GM12878 (cell line): ENCODE measurements at places on chromosomes 5 and 9. TPM values are rescaled to one million over a fixed set of nuclear protein-coding genes. Genes with fewer than 3 reads are reported as not detected.

The TMED9 gene
- total RNA-seq: 121 and 127 TPM in 2 replicates

The CETN3 gene
- total RNA-seq: 22.2 and 29.5 TPM in 2 replicates

The MAPK9 gene
- 29.9 and 31.1 TPM in 2 replicates for total RNA-seq

DNA sequence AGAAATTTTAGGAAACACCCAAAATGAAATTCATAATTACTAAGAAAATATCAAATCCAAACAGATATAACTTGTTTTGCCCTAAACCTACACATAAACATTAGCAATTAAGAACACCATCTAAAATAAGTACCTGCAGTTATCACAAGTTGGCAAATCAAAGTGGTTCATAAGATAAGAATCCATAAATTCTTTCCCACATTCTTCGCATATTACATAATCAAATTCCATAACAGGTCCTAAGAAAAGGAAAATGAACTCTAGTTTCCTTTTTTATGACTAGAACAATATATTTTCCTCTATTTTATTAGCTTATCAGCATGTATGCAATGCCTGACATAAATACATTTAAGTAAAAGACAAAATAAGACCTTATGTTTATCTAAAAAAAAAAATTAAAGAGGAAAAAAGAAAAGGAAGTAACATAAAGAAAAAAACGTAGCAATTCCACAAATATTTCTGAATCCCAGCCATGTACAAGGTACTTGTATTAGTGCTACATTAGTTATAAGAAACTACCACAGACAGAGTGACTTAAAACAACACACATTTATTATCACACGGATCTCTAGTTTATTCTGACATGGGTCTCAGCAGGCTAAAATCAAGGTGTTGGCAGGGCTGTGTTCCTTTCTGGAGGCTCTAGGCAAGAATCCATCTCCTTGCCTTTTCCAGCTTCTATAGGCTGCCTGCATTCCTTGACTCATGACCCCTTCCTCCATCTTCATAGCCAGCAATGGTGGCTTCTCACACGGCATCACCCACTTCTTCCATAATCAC is 7.5 kb downstream of the XPA start:
- H3K4me3 ChIP-seq: no peak overlapping the region
- H3K4me1 ChIP-seq: no peaks in the 10 kb centered on the region
- no peaks in the 10 kb centered on the region for H3K27me3 ChIP-seq
- no peaks in the 10 kb centered on the region; the same call in none of the 2 replicates for H3K36me3 ChIP-seq
- no peak overlapping the region for H3K27ac ChIP-seq

DNA sequence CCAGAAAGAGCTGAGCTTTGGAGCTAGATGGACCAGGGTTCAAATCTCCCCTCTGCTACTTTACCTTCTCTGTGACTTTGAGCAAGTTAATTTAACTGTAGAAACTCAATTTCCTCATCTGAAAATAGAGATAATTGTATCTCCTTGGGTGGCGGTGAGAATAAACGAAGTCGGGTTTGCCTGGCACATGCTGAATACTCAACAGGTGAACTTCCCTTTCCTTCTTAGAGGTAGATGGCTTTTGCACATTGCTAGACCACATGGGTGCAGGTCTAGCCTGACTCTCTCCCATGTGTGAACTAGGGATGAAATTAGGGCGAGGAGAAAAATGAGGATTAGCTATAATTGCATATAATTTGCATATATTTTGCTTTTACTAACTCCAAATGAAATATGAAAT is 31.4 kb upstream of the GTF2H2C start:
- no peak overlapping the region for H3K4me3 ChIP-seq
- H3K27ac ChIP-seq: no peak overlapping the region
- no peaks in the 10 kb centered on the region for H3K4me1 ChIP-seq
- no peak for DNase-seq

The FBXW11 gene
- 48.4 and 50.7 TPM in 2 replicates for total RNA-seq

The SPINK13 gene
- total RNA-seq: not detected in 2 replicates

DNA sequence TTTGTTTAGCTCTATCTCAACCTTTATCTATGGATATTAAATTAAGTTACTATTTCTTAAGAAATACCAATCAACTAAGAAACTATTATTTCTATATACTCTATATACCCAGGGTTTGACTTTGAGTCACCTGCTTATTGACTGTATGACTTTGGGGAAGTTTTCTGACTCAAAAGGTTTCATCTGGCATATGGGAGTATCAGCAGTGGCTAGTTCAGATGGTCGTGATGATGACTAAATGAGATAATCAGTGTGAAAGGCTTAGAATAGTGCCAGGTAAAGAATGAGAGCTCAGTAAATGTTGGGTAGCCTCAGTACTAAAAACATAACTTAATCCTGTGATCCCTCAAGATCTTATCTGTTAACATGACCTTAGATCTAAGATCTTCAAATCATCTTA is 179.7 kb upstream of the ISL1 start:
- H3K4me1 ChIP-seq: no peaks in the 10 kb centered on the region
- H3K27ac ChIP-seq: no peak overlapping the region
- no peaks in the 10 kb centered on the region for H3K36me3 ChIP-seq
- DNase-seq: no peak
- H3K27me3 ChIP-seq: no peaks in the 10 kb centered on the region

DNA sequence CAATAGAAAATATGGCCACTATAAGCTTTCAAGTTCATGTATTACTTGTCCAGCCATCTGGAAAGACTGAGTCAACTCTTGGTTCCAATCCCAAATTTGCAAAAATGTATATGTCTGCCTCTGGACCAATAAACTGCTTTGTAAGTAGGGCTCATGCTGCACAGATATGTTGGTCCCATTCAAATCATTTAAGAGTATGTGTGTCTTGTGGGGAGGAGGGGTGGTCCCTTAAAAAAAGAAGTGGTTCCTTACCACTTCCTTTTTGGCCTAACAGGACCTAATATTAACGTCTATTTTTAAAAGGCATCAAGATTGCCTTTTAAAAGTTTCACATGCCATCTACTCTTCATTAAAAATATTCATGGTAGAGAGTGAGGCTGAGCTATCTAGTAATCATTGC is 214.9 kb downstream of the KCTD16 start:
- H3K27me3 ChIP-seq: no peaks in the 10 kb centered on the region
- no peak overlapping the region for H3K27ac ChIP-seq
- DNase-seq: no peak
- no peak overlapping the region for H3K4me3 ChIP-seq
- no peaks in the 10 kb centered on the region for H3K4me1 ChIP-seq

- H3K36me3 ChIP-seq: peaks cover 6% of the 10 kb centered on the region; the same call in 1 of the 2 replicates
- no peaks in the 10 kb centered on the region for H3K27me3 ChIP-seq
- no peak overlapping the region for H3K4me3 ChIP-seq
- H3K4me1 ChIP-seq: peaks cover 24% of the 10 kb centered on the region
- H3K27ac ChIP-seq: peak overlapping the region; percentile 67
Measured at GRCh38 chr9:68919661-68920060, 94.3 kb downstream of the PRKACG start.

GRCh38 chr5:36839489-36840476 is 36.8 kb upstream of the NIPBL start:
- no peaks in the 10 kb centered on the region for H3K36me3 ChIP-seq
- no peaks in the 10 kb centered on the region for H3K4me1 ChIP-seq
- H3K4me3 ChIP-seq: no peak overlapping the region
- no peak for DNase-seq

DNA sequence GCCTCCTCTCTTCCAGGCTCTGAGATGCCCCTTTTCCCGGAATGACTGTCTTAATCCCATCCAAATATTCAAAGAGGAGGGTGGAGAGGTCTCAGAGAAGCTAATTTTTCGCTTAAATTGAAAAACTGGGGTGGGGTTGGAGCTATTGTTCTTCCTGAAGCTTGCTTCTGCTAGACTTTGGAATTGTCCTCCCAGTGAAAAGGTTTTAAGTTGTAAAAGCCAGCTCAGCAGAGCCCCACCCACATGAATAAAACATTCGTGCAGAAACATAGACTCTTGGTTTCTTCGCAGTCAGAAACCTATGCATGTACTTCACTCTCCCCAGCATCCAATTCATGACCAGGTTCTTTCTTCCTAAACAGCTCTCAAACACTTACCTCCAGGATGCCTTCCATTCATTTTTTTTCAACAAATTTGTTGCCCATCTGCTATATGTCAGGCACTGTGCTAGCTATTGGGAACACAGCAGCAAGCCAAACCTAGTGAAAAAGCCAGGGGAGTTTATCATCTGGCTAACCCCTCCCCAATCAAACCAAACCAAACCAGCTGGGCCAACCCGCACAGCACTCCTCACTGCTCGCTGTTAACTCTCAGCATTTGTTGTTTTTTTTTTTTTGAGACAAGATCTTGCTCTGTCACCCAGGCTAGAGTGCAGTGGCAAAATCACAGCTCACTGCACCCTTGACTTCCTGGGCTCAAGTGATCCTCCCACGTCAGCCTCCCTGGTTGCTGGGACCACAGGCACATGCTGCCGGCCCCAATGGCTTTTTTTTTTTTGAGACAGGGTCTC is 37.9 kb upstream of the OCLN start:
- H3K27me3 ChIP-seq: no peaks in the 10 kb centered on the region
- no peak for DNase-seq

DNA sequence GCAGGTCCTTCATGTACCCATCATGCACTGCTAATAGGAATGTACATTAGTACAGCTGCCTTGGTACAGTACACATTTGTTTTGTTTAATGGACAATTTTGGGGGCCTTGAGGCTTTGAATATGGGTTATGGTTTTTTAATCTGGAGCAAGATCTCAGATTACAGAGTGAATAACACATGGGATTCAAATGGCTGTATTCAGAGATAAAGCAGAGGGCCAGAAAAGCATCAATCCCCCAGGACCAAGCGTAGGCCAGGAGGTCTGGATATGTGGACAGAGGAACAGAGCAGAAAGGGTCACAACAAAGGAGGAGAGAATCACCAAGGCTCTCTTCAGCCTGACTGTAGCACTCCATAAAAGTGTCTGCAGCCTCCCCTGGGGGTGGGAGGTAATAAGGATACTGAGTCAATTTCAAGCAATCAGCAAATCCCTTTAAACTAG is 47.7 kb upstream of the STK32A start:
- H3K36me3 ChIP-seq: no peaks in the 10 kb centered on the region
- H3K27me3 ChIP-seq: no peaks in the 10 kb centered on the region; the same call in 1 of the 2 replicates
- no peak overlapping the region for H3K27ac ChIP-seq
- no peak for DNase-seq
- H3K4me1 ChIP-seq: no peaks in the 10 kb centered on the region
- H3K4me3 ChIP-seq: no peak overlapping the region

GRCh38 chr5:158499075-158499891 is 600.4 kb downstream of the EBF1 start:
- no peak overlapping the region for H3K27ac ChIP-seq
- H3K4me1 ChIP-seq: no peaks in the 10 kb centered on the region
- no peaks in the 10 kb centered on the region for H3K36me3 ChIP-seq
- H3K27me3 ChIP-seq: no peaks in the 10 kb centered on the region
- DNase-seq: no peak
- H3K4me3 ChIP-seq: no peak overlapping the region

DNA sequence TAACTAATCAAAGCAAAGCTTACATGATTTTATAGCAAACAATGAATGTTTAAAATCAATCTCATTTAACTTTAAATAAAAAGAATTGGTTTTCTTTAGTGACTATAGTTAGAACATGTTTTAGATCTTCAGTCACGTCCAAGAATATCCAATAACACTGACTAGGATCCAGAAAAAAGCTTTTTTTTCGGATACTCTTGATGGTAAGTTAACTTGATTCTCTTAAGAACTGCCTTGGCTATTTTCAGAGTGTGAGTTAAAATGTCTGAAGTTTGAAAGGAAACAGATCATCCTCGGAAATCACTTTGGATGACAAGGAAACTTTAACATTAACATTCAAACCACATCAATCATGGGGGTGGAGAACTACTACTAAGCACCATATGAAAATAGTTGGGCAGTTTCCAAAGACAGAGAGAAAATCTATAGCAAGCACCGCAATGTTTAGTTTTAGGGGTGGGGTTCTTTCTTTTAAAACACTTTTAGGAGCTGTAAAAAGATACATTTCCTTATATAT is 83.7 kb upstream of the SLC27A6 start:
- no peak overlapping the region for H3K4me3 ChIP-seq
- no peaks in the 10 kb centered on the region for H3K36me3 ChIP-seq
- H3K27me3 ChIP-seq: no peaks in the 10 kb centered on the region
- no peaks in the 10 kb centered on the region for H3K4me1 ChIP-seq

The SIL1 gene
- 41.4 and 42.9 TPM in 2 replicates for total RNA-seq
